ENCODE measurements at places on chromosomes 2 and 18.

GRCh38 chr2:40279001-40279400 is 172.9 kb downstream of the SLC8A1 start:
- no peak for DNase-seq

GRCh38 chr2:98519851-98520250 is 75.2 kb downstream of the INPP4A start:
- no peak for DNase-seq

GRCh38 chr2:179655627-179656026 is 205.8 kb downstream of the ZNF385B start:
- no peak for DNase-seq

DNA sequence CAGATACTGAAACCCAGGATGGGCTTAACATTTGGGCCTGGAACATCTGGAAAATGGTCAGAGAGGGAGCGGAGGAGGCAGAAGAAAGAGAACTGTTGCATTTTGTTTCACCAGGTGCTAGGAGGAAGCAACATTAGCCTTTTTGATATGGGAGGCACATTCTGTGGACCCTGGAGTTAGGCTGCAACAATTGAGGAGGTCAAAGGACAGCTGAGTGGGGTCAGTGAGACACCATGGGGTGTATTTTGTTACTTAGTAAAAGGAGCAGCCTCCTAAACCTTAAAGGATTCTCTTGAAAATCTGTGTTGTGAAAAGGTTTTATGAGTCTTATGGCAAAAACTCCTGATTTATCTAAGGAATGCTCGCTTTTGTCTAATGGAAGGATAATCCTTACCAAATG is 124.9 kb downstream of the GREB1L start:
- no peak for DNase-seq

GRCh38 chr2:9333591-9334171 is 89.6 kb downstream of the ITGB1BP1 start:
- no peak for DNase-seq

- no peak for DNase-seq
These were observed 70.0 kb upstream of the PPP1CB start for GRCh38 chr2:28681606-28682005.

DNA sequence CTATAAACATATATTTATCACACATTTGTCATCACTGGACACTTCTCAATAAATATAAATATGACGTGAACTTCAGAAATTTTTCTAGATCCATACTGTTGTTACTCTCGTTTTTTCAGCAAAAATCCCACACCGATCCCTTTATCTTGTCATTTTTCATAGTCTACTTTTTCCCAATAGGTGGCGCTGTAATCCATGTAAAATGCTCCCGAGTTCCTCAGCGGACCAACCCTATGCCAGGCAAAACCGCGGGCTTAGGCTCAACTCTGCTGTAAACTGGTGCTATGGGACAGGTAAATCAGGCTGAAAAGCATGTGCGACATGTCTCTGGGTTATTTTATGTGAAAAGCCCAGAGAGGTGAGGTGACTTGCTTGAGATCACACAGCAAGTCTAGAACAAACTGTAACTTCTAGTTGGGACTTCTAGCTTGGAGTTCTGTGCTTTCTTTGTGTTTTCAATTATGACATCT is 104.0 kb downstream of the COBLL1 start:
- no peak for DNase-seq

- DNase-seq, result no peak
These were observed 36.1 kb upstream of the MAPRE3 start for GRCh38 chr2:26934335-26934724.

DNA sequence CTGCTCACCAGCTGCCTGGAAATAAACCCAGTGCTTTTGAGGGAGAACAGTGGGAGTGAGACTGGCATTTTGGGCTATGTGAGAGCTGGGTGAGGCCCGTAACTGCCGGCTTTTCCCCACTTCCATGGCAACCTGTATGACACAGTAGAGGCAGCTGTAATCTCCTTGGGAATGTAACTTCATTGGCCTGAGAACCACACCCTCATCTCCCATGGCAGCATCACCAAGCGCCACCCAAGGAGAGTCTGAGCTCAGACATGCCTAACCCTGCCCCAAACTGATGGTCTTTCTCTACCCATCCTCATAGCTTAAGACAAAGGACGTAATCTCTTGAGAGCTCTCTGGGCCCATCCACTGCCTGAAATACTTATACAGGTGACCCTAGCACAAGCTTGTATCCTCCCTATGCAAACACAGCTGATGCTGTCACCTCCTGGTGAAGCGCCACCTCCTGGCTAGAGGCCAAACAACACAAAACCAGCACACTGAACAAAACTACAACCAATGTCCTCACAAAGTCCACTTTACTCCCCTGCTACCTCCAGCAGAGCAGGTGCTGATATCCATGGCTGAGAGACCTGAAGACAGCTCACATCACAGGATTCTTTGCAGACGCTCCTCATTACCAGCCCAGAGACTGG is 763.4 kb upstream of the NRXN1 start:
- DNase-seq, result no peak

DNA sequence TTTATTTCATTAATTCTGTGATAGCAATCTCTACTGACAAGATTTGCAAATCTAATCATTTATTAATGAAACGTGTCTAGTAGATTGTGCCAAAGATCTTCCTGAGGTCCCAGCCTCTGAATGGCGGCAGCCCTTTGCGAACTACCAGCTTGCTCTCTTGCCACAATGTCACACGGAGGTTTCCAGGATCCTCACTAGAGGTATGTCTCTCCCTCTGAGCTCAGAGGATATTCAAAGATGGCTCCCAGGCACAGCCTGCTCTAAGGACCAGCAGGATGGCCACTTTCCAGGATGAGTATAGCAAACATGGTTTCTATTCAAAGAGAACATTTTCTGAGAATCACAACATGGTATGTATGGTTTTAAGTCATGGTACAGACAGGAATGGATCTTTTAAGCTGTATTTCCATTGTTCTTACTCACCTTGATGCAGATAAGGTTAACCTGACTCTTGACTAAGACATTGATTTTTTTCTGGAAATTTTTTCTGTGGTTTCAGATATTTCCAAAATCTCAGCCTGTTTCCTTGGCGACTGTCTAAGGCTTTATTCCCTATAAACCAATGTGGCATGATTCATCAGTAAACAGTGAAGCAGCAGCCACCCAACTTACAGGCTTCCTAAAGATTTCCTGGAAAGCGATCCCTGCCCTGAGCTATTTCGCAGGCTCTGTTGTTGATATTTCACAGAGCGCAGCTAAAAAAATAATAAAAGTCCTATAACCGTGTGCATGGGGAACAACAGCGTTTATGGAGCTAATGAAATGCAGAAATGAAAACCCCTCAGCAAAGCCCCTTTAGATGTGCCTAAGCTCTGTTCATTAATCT is 54.1 kb upstream of the KLF7 start:
- no peak for DNase-seq

DNA sequence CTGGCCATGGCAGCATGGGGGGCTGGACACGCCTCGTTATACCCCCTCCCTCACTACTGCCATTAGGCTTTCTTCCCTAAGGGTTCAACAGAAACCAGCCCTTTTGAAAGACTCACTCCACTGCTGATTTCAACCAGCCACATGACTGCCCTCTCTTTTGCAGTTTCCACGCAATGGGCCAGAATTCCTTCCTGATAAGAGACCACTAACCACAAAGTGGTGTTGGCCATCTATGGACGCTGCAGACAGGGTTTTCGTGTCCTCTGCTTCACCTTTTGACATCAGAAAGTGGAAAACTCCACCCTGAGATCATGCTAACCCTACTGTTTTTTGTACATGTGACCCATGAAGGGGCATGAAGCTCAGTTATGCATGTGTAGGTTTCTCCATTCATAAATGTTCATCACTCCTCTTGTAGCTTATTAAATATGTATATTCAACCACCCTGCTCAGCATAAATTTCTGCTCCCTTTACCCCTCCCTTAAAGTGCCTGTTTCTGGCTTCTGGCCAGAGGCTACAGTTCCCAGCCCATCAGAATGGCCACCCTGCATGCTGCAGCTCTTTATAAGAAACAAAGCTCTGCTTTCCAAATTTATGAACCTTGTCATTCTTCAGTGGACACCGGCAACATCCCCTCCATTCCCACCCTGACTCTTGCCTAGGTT is 106.6 kb upstream of the MSH6 start:
- no peak for DNase-seq

- no peak for DNase-seq
These were observed 73.1 kb upstream of the PID1 start for GRCh38 chr2:229344151-229344551.

DNA sequence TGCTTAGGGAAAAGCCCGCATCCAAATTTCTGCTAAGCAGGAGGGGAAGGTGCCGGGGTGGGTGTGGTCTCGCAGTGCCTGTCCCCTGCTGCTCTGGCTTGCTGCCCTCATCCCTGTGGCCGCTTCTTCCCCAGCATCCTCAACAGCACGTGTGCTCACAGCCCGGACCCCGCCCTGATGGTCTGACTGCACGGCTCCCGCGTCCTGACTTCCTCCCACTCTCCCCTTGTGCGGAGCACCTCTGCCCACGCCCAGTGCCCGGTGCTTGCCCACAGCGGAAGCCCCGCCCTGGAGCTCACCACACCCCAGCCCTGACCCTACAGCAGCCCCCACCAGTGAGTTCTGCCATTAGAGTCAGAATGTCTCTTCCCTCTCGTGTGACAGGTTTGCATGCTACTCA is 277.9 kb downstream of the NDUFA10 start:
- no peak for DNase-seq

DNA sequence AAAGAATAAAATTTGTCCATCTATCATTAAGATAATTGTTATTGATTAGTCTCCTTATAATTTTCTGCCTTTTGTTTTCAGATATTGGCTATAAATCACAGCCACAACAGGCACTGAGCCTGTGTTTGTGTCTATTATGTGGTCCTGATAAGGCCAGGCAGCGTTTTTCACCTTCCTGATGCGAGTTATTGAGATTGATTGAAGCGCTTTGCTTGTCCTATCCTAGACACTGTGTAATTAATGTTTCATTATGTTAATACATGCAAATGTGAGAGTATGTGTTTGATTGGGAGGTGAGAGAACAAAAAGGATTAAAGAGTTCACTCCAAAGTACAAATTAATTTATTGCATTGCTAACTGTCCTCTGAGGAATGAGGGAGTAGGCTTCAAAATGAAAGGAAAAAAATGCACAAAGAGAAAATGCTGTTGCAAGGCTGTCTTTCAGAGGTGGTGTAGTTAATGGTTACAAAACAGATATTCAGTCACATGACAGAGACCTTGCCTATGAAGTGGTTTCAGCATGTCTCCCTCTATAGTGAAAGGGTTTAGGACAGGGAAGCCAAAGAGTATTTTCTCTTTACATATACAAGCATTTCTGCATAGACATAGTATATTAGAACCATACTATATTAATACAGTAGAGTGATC is 391.1 kb downstream of the DCC start:
- no peak for DNase-seq

All from T-helper 9 cell (primary cell).